ENCODE measurements at places on chromosomes 5 and 9.
A peak's percentile ranks its signal among the peaks of the same experiment; 100 is the strongest.

GRCh38 chr9:136851941-136852663 is at the start of gene MAMDC4:
TSS of gene MAMDC4 (plus strand) at chr9:136852346. CDS start at chr9:136852417, 71 bp downstream.
- DNase-seq: no peak

DNA sequence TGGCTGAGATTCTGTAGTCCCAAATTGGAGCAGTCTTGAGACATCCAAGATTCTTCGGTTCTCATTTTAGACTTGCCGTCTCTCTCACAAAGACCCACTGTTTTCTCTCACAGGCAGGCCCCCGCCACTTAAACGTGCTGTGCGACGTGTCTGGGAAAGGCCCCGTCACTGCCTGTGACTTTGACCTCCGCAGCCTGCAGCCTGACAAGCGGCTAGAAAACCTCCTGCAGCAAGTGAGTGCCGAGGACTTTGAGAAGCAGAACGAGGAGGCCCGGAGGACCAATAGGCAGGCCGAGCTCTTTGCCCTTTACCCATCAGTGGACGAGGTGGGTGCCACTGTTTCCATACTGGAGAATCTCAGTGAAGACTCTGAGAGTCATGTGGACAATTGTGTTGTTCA is 97.2 kb downstream of the DOCK8 start:
- no peak for DNase-seq

- DNase-seq: no peak
These were observed 12.5 kb downstream of the TRIP13 start for GRCh38 chr5:905139-905642.

GRCh38 chr9:93574091-93574899 is 2.1 kb upstream of the PHF2 start:
- no peak for DNase-seq

DNA sequence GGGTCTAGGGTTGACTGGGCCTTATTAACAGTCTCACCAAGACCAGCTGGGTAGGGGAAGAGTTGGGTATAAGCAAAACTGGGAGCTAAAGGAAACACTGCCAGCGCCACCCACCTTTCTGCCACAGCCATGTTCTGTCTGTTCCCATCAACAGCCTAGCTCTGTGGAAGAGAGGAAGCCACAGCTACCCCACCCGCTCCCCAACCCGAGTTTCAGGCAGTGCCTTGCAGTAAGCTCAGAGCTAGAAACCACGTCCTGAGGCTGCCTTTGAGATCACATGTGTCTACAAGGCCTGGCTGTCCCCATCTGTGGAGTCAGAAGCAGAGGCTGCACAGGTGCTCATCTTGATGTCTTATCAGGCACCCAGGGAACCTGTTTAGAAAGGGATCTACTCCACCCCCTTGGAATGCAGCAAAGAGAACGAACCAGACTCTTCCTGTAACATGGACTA is 15.3 kb downstream of the HNRNPH1 start:
- no peak for DNase-seq

- DNase-seq: peak; percentile 86
These were observed at the start of gene PHAX for GRCh38 chr5:126600631-126601511. TSS of gene PHAX (plus strand) at chr5:126600947. CDS start at chr5:126600963, 16 bp downstream.

DNA sequence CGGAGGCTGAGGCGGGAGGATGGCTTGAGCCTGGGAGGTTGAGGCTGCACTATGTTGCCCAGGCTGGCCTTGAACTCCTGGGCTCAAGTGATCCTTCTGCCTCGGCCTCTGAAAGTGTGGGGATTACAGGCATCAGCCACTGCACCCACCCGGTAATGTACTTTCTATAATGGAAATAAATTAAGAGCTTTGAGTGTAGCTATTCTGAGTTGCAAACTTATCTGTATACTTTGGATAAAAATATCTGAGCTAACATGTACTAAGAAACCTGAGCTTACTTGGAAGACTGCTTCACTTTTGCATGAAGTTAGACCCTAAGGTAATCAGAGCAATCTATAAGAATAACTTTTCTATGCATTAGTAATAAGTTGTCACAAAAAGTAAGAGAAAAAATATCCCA is 50.0 kb downstream of the UNC13B start:
- no peak for DNase-seq

DNA sequence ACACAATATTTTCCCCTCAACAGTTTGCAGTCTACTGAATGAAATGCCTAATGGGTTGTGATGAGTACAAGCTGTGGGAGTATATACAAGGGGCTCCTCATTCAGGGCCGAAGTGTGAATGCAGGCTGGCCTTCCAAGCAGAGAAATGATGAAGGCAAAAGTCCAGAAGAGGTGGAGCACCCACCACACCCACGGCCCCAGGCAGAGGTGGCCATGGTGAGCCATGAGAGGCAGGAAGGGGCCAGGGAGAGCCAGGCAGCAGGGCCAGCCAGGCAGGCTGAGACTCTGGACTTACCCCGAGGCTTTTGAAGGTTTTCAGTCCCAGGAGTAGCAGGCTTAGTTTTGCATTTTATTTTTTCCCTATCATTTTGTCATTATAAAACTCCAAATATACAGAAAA is 218.1 kb downstream of the AUH start:
- DNase-seq: no peak

GRCh38 chr9:118929287-118929686 is 439.9 kb downstream of the BRINP1 start:
- peak; percentile 16 for DNase-seq

DNA sequence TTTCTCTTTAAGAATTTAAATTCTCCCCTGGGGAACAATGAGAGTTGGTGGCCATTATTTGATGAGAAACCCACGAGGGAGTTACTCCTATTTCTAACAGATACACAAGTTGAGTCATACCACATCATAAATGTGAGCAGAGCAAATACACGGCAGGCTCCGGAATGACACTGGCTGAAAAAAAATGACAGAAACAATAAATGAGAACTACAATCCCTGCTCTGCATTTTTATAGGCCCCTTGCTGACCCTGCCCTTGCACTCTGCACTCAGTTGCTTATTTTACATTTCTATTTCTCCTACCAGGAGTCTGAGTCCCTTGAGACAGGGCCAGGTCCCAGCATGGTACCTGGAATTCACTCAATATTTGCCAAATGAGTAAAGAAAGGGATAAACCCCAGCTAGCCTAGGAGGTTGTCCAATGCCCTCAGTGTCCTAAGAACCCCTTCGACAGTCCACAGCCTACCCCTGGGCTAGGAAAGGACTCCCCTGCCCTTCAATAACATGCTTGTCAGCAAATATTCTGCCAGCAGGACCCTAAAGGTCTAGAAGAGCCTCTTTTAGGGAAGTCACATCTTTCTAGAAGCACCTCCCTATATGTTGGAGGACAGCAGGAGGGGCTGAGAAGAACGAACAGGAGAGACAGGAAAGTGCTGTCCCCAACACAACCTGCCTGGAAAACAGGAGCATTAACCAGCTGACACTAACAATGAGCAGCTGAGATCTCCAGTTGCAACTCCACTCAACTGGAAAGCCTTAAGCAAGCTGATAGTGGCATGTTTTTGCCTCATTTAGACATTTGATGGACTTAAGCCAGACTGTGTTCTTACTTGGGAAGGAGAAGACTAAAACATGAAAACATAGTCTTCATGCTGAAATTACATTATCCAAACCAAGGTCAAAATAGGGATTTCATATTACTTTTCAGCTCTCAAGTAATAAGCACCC is 191.2 kb downstream of the ACTL7B start:
- peak; percentile 24 for DNase-seq

All from epithelial cell of esophagus (primary cell).